NCI-H187 (cell line): ENCODE measurements at places on chromosomes 5 and 9.

DNA sequence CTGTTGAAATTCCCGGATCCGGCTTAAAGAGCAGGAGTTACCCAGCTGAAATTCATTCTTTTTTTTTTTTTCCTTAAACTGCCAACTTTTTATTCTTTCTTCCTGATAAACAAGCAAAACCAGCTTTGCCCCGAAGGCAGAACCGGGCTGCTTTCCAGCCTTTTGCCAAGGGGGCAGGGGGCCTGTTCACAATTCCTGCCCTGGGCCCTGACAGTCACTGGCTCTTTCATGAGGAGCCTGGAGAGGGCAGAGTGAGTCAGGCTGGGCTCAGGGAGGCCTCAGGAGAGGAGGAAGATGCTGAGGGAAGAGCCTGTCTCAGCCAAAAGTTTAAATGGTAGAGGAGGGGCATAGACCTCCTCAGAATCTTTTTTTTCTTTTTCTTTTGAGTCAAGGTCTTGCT lies 4.8 kb downstream of the GLIPR2 start:
- no peak for DNase-seq

GRCh38 chr5:101608322-101608721 lies 687.8 kb downstream of the SLCO4C1 start:
- no peak for DNase-seq

GRCh38 chr5:59685191-59685530 lies 208.4 kb downstream of the PDE4D start:
- DNase-seq = no peak

DNA sequence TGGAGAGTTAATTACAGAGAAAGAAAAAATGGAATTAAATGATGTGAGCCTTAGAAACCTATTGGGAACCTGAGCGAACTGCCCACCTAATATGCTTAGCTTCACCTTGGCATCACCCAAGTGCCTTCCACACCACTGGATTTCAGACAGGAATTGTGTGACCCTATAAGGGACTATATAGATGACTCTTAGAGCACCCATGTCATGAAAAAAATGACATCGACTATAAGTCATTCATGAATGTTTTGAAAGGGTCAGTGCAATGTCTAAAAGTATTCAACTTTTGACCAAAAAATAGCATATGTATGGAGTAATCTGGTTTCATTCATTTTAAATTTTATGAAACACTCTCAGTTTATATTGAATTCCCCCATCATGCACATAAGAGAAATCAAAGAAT lies 81.6 kb upstream of the PRRC1 start:
- DNase-seq = no peak

DNA sequence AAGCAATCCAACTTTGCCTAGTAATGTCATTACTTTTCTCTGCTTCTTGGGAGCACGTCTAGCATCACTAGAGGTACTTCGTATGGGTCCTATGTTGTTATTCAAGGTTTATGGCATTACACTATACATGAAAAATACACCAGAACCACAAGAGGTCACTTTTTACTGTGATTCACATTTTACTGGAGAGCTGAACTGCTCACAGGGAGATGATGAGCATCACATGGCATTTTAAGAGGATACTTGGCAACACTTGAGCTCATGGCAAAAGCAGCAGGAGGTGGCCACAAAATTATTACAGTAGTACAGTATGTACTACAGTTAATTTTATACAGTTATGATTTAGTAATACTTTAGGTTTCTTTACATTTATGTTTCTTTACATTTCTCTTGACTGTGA lies 223.4 kb downstream of the PARP8 start:
- DNase-seq = peak; percentile 82

DNA sequence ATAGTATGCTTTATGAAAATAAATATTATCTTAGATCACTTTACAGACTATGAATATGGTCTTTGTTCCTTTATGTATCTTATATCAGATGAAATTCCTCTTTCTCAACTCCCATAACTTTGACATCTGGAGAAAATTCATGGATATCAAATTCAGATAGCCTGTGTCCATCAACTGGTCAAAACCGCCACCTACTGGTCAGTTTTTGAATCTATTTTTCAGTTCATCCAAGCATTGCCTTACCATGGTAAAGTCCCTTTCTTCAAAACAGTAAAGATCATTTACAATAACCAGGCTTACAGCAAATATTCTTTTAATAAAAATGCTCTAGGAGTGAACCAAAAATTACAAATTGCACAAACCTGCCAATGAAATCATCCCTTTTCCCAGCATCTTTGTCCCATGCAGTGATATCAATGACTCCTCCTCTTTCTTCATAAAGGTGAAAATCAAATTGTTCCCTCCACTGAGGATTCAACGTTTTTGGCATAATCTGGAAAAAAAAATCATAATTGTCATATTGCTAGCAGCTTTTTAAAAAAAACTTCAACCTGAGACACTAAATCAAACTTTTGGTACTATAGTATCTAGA lies 290.5 kb downstream of the SLF1 start:
- peak; percentile 7 for DNase-seq

- DNase-seq = no peak
Measured at GRCh38 chr5:102981957-102982635, 137.8 kb downstream of the GIN1 start.
